CD4-positive, alpha-beta memory T cell (primary cell): ENCODE measurements at places on chromosomes 7 and 10.

DNA sequence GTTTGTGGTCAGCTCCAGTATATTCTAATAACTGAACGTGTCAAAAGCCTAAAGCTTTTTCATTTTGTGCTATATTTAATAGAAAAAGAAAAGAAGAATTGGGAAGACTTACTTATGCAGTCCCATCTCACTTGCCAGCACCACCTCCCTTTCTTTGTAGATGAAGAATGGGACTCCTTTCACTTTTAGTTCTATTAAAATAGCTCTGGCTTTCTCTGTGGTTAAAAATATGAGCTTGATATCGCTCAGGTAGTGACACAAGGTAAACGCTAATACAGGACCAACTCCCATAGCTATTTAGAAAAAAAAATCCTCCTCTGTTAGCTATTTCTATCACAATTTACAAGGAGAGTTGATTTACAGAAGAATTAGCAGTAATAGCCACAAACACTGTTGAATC, 176.8 kb downstream of the PDE1C start:
- DNase-seq: no peak

DNA sequence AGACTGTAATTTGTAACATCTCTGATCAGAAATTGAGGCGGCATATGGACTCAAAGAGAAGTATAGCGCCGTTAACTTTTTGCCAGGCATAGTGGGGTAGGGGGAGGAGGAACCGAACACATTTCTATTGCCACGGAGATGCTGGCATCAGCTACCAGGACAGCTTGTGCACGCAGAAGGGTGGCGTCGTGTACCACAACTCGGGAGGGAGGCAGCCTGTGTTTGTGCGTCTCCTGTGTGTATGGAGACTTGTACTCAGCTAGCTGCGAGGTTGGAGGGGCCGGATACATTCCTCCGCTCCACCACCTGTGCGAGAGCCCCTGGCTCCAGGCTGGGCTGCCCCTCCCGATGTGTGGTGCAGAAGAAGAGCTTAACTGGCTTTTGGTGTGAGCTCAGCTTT, 634.8 kb downstream of the TYW1 start:
- no peak for DNase-seq

- DNase-seq: peak; percentile 16
Observed at GRCh38 chr7:150800581-150801241, at the start of gene TMEM176A. TMEM176A (plus strand) TSS chr7:150800769; CDS start chr7:150801551, 782 bp downstream.

DNA sequence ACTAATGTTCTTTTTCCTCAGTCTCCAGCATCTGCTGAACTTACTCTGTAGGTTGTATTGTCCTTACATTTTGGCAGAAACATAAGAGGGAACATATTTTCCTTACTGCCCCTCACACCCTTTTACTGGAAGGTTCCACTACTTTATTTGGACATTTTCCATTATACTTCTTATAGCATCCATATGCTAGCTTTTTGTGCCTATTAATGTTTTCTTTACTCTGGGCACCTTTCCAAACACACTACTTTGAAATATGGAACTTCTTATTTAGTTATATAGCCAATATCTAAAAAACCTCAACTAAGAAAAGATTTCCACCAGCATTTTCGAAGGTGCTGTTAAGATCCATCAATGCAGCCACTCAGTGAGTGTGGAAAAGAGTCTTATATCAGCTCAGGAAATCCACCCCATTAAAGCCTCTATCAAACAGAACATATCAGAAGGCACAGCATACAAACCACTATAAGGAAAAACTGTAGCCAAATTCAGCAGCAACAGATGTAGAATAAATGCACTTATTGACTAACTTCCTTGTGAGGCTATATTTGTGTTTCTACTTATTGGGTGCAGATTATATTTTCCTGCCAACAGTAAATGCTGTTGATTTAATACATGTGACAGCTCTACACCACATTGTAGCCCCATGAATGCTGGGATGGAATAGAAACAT, 272.5 kb upstream of the SEMA3E start:
- no peak for DNase-seq

GRCh38 chr10:131668903-131669302, 231.9 kb upstream of the PPP2R2D start:
- no peak for DNase-seq

DNA sequence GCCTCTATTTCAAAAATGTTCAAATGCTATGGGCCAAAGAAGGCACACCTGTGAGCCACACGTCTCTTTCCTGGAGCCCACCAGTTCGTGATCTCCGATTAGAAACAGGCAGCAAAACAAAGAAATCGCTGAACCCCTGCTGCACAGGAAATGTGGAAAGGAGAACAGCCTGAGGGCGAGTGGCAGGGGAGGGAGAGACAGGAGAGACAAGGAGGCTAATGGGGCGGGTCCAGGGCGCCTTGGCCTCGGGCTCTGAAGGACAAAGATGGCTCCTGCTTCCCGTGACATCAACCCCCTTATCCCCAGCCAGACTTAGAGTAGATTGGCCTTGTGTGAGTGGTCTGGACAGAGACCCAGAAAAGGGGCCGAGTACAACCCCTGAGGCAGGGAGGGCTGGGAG, 62.4 kb upstream of the DOCK1 start:
- no peak for DNase-seq
